ENCODE measurements at places on chromosomes 3 and 15.

DNA sequence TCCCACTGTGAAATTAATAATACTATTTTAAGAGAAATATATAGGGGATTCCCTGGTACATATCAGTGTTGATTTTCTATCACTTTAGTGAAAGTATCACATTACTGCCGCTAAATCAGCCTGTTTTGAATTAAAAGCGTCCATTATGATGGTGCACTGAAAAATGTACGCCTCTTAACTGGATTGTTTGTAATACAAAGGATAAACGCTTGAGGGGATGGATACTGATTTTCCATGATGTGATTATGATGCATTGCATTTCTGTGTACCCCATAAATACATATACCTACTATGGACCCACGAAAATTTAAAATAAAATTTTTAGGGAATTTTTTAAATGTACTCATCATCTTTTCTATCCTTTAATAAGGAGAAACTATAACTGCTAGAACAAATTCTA lies 478.6 kb downstream of the MAGI1 start:
- no peak for DNase-seq

GRCh38 chr3:24202071-24202470 lies 257.0 kb downstream of the NR1D2 start:
- DNase-seq = peak; percentile 81

DNA sequence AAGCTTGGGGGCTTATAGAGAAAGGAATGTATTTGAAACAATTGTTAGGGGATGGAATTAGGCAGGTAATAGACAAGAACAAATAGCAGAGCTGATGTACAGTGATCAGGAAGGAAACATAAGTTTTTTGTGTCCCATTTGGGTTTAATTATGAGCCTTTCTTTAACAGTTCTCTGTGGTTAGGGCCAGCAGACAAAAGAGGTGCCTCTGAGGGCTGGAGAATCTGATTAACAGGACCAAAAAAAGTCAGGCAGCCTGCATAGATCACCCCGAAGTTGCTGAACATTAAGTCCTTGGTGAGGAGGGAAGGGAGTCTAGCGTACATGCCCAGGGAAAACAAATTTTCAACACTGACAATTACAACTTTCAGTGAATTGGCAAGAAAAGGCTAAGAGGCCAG lies 88.6 kb upstream of the SPRED1 start:
- no peak for DNase-seq

DNA sequence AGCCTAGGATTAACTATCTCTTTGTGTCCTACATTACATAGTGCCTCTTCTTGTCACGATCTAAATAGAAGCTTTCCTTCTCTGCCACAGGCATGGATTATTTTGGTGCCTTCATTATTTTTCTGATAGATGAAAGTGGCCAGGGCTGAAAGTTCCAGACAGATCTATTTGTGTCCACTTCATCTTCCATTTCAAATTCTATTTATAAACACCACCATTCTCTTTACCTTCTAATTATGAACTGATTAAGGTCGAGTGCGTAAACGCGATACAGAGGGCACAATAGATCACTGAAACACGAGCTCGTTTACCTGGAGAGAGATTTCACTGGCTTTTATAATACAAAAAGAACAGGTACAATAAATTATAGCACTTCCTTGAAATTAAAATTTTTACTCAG lies 105.0 kb downstream of the EDEM1 start:
- DNase-seq = no peak

GRCh38 chr15:47820747-47821319 lies 103.5 kb downstream of the SEMA6D start:
- DNase-seq = peak; percentile 75

GRCh38 chr3:99895703-99896441 lies 78.2 kb downstream of the CMSS1 start:
- DNase-seq = peak; percentile 84

GRCh38 chr3:37307321-37307720 lies 132.9 kb upstream of the LRRFIP2 start:
- DNase-seq = no peak

DNA sequence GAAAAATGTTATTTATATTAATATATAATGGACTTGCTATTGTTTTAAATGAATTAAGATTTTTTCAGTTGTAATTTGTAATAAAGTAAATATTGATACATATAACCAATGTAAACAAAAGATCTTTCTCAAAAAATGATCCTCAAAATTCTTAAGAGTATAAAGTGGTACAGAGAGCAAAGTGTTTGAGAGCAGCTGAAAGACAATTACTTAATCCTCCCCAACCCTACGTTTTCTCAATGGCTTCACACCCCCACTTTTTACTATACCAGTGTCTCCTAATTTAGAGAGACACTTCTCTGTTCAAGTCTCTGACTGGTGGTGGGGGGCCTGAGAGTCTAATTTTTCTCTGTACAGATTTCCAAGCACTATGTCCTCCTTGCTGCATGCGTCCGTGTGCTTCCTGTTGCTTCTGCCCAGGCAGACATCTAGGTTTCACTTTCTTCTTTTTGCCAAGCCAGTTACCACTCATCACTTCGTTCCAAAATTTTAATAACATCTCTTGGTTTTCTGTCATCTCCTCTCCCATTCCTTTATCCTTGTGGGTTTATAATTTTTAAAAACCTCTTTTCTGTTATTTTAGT lies 276.3 kb upstream of the DNAJC19 start:
- DNase-seq = no peak

All from fibroblast of villous mesenchyme (primary cell).